ENCODE measurements at places on chromosomes 1 and 21.

DNA sequence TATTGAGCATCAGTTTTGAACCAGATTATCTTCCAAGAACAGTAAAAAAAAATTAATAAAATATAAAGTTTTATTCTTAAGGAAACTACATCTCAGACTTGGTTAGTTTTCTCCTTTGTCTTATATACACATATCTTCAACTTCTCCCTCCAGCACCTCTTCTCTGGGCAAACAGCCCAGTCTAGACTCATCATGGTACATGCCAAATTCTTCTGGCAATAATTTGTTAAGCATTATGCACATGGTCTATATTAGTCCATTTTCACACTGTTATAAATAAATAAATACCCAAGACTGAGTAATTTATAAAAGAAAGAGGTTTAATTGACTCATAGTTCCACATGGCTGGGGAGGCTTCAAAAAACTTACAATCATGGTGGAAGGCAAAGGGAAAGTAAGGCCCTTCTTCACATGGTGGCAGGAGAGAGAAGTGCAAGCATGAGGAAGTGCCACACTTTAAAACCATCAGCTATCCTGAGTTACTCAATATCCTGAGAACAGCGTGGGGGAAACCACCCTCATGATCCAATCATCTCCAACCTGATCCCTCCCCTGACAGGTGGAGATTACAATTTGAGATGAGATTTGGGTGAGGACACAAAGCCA lies 108.7 kb upstream of the RNPC3 start:
- DNase-seq = no peak

DNA sequence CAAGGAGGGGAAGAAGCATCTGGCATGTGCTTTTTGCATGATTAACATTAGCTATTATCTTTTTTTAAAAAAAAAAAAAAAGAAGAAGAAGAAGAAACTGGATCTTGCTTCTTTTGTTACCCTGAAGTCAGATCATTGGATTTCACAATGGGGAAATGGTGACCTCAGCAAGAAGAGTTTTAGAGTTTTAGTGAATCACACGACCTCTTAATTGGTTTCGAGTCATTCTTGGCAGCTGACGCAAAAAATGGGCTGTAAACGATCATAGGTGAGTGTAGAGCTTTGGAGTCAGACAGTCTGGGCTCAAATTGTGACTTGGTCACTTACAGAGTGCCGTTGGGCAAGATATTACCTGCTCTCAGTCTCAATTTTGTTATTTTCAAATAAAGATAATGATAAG lies 33.3 kb upstream of the PGBD5 start:
- peak; percentile 49 for DNase-seq

- no peak for DNase-seq
These were observed 8.0 kb upstream of the NAV1 start for GRCh38 chr1:201530741-201531531.

DNA sequence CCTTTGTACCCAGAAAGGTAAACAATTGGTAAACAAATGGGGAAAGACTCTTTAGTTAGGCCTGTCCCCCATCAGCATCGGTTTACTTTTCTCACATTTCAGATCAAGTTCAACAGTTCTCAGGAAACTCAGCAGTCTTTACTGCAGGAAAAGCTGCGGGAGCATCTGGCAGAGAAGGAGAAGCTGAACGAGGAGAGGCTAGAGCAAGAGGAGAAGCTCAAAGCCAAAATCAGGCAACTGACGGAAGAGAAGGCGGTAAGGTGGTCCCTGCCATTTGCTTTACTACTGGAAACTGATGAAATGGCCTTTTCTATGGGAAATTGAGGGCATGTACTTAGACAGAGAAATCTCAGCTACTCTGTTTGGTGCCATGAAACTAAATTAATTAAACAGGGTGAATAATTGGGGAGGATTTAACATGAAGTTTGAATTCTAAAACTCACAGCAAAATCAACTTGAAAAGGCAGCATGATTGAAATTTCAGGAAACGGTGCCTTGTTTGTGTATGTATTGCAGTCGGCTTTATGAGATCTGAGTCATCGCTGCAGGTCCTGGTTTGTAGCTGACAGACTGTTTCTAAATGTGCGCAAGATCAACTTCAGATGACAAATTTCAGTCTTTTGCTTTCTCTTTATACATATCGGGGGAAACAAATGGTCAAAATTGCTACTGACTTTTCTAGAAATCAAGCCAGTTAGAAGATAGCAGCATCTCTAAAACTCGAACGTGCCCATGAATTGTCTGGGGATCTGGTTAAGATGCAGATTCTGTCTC lies 67.9 kb upstream of the EFHD2 start:
- peak; percentile 3 for DNase-seq

- DNase-seq = no peak
These were observed 39.0 kb upstream of the ATG4C start for GRCh38 chr1:62744611-62745577.

DNA sequence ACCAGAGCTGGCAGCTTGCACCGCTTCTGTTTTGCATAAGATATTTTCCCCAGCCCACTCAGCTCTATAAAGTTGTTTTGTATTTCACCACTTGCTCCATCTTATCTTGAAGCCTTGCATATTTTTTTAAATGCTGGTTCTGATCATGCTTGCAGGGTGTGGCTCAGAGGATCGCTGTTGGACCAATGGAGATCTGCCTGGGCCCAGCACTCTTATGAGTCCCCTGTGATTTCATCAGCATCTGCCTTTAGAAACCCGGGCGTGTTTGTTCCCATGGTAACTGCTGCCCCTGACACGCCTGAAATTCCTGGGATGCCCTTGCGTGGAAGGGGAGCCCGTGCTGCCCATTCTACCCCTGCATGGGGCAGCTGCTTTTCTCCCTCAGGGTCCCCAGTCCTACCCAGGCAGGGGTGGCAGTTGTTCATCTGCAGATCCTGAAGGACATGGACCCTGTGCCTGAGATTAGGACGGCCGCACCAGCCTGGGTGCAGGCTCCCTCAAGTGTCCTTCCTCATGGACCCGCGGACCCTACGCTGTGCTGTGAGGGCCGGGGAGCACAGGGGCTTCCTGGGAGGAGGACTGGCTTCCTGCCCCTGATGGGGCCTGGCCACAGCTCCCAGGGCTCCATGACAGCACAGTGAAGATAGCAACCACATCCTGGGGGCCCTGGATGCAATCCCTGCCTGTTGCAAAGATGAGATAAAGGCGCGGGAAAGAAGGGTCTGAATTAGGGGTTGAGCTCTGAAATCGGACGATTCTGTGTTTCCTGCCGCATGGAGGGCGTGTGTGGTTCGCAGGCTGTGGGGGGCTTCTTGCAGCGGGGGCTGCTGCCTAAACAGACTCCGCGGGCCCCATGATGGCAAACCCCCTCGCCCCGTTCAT lies 226.5 kb downstream of the SDCCAG8 start:
- DNase-seq = no peak

- DNase-seq = no peak
These were observed 53.3 kb downstream of the TAS1R2 start for GRCh38 chr1:18805925-18806849.

- no peak for DNase-seq
These were observed 70.3 kb upstream of the KCNK1 start for GRCh38 chr1:233543338-233544255.

DNA sequence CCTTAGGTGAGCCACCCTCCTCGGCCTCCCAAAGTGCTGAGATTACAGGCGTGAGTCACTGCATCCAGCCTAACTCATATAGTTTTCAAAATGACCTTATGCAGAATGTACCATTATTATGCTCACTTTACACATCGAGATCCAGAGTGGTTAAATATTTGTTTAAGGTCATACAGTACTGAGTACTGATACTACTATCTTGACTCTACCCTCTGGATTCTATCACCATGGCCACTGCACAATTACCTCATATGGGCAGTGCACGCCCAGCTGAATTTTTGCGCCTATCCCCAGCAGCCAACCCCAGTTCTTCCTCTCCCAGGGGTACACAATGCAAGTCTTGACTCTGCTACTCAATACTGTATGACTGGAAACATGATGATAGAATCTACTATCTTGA lies 56.7 kb downstream of the EDARADD start:
- no peak for DNase-seq

GRCh38 chr1:200738327-200738948 lies at the start of gene CAMSAP2:
Gene CAMSAP2 (plus strand): TSS chr1:200738893. CDS start chr1:200739828, 935 bp downstream.
- DNase-seq = peak; percentile 16

DNA sequence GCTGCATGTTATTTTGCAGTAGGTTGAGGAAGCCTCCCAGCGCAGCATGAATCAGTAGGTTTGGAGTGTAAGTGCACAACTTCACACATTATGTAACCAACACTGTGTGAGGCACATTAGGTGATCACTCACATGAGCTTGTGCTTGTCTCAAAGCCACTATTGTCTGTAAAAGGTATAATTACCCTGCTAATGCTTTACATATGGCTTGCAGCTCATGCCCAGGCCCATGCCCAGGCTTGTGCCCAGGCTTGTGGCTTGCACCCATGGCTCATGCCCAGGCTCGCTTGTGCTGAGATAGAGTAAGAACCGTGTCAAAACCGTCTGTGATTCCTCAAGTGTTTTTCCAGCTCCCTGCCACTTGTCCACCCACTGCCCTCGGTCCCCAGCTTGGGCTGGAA lies 596.3 kb downstream of the LTN1 start:
- no peak for DNase-seq

DNA sequence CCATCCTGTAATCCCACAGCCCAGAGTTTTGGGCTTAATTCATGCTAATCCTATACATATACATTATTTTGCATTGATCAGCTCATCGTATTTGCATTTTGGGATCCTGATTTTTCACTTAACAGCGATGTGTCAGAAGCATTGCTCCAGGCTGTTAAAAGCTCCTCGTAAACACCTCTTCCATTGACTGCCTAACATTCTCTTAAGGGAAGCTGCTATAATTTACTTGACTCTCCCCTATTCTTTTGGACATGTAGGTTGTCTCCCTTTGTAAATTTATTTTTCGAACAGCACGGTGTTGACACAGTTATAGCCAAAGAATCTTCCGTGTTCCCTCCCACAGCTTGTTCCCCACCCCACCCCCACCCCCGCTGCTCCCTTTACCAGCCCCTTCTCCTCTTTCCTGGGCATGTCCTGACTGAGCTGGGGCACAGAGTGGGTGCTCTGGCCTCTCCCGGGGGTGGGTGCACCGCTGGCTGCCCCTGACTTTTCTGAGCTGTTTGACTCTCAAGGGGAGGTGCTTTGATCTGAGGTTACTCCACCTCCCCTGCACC lies 22.8 kb downstream of the LDLRAP1 start:
- DNase-seq = no peak

GRCh38 chr21:37803101-37803651 lies 113.1 kb downstream of the KCNJ6 start:
- no peak for DNase-seq

GRCh38 chr1:66381621-66382275 lies 152.2 kb upstream of the SGIP1 start:
- no peak for DNase-seq

DNA sequence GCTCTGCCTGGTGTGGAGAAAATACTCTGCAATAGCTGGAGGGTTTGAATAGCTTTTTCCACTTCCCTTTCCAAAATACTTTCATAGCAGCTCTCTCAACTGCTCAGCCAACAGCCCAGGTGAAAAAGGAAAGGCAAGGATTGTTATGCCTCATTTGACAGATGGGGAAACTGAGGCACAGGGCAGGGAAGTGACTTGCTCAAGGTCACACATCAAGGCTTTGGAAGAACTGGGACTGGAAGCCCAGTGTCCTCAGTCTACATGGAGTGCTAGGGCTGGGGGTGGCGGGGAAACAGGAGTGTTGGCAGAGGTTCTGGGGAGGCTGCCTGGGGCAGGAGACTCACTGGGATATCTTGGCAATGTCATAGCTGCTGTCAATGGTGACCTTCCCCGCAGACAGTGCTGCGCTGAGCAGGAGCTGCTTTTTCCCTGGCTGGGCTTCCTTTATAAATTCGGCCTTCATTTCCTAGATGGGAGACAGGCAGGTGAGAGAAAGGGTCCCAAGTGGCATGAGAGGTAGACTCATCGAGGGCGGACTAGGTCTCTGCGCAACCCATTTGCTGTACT lies 4.0 kb downstream of the CHI3L1 start:
- no peak for DNase-seq

- no peak for DNase-seq
These were observed 579.6 kb upstream of the ZRANB2 start for GRCh38 chr1:71660411-71660810.

DNA sequence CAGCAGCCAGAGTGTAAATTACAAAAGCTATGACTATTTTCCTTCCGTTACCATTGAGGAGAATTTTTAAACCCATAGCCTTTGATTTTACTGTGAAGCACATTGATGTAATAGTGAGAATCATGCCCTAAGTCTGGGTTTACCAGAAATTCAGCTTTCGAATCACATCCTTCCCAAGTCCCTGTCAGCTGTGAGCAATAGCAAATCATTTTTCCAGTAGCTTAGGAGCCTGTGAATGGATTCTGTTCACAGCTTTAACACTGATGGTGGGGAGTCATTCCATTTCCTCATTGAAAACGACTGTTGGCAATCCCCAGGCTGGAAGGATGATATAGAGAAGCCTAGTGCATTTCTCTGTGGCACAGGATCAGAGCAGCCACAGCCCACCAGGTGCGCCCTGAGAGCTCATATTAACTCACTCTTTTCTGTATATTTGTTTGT lies 82.2 kb upstream of the C1orf105 start:
- no peak for DNase-seq

DNA sequence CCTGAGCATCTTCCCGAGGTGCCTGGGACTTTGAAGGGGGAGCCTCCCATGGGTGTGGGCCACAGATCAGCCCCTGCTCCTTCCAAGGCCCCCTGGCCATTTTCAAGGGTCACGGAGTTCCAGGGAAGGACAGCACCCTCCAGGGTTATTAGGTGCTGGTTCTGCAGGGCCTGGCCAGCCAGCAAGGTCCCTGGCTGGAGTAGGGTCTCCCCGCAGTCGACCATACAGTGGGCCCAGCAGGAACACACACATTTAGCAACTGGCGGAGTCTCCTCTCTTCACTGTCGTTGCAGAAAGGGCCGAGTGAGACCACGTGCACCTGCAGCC lies 17.7 kb upstream of the SUMO3 start:
- no peak for DNase-seq

- DNase-seq = peak; percentile 35
These were observed 93.8 kb downstream of the LAMC2 start for GRCh38 chr1:183279835-183280234.

- DNase-seq = no peak
These were observed 283.2 kb upstream of the LRRC7 start for GRCh38 chr1:69284508-69284907.

GRCh38 chr1:84665703-84666317 lies 24.5 kb downstream of the SSX2IP start:
- no peak for DNase-seq
